DMS53 (cell line): ENCODE measurements at places on chromosomes 2 and 18.

DNA sequence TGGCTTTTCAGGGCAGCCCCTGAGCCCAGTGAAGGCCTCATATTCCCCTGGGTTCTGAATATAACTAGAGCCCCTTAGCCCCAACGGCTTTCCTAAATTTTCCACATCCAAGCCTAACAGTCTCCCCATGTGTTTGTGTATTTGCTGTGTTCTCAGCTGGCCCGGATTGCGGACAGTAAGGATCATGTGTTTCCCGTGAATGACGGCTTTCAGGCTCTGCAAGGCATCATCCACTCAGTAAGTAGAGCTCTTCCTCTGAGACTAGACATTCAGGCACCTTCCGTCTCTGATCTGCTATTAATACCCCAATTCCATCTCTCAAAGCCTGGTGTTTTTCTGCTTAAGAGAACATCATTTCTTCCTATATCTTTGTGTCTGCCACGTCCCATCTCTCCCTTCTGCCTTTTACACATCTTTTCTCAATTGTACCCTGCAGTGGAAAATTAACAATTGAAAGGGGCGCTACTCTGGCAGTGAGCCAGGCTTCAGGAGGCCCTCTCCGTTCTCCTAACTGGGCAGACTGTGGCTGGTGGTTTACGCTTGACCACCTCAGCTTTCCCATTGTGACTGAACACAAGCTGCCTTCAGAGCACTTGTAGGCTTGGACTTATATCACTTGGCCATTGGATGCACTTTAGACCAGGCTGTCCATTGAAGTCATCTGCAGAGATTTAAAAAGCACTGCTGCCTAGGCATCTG, 64.4 kb downstream of the ANTXR1 start:
- no peak for DNase-seq

GRCh38 chr2:74870951-74871350, 37.0 kb downstream of the HK2 start:
- DNase-seq, result no peak

DNA sequence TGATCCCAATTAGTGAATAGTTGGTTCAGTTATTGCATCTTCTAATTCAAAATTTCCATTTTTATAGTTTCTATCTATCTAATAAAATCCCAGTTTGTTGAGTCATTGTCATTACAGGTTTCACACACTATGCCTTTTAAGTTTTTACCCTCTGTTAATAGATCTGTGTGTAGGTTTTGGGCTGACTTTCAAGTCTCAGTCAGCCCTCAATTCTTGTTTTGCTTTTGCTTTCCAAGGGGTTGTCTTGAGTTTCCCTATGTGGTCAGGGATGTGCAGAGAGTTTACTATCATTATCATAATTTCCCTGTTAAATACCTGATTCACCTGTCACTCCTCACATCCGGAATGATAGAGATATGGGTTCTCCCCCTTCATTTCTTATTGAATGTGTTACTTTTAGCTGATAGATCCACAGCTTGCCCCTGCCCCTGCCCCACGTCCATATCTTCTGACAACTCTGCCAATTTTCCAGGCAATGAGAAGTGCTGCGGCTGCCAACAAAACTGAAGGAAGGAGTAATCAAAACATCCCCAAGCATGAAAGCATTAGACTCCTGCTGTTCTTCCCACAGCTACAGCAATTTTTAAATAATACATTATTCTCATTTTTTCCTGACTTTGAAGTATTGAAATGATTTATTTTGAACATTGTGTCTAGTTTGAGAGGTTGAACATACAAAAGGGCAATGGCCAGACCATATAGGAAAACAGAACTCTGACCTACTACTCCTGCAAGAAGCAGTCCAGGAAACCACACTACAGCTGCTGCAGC, 1064.8 kb downstream of the SUCLG1 start:
- DNase-seq, result no peak

DNA sequence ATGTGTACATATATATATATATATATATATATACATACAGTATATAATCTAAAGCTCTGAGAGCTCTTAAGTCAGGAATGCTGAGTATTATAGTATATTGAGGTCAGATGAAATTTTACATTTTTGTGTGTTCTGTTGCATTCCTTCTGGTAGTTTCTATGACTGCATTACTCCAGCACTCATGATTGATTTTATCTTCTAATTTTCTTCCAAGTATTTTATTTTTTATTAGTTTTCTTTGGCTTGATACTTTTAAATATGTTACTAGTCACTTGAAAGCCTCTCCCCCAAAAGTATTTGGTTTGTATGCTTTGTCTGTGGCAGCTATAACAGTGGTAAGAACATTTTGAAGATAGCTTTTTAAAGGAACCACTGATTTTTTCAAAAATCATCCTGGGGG, 25.0 kb downstream of the METTL21A start:
- DNase-seq, result no peak

DNA sequence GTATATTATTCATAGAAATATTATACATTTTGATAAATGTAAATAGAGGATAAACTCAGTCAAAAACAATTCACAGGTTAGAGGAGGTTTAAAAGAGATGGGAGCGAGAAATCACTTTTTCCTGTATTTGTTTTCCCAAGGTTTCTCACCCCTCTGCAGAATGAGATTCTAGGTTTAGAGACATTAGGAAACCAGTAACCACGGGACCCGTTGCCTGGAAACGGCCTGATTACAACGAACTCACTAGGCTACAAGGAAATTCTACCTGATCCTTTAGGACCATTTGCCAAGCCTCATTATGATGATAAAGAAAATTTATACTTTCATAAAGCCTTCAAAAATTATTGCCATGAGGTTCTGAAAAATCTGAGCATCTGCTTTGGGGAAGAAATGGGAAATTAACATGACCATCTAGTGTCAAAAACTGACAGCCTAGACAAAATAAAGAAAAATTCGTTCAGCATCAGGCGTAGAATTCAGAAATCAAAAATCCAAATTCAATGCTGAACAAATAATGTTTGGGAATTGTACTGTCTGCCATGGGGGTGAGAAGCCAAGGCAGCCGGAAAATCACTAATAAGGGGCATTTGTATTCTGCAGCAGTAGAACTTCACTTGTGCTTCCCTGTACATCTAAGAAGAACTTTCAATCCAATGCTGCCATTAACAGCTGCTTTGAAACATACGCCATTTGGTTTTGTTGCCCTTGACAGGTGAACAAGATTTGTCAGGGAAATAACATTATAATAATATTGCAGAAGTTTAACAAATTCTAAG, 262.3 kb downstream of the NRXN1 start:
- peak; percentile 22 for DNase-seq

- DNase-seq, result peak; percentile 76
Observed at GRCh38 chr2:184597571-184597991, 748 bp upstream of the ZNF804A start.

- DNase-seq, result no peak
Observed at GRCh38 chr2:8004250-8004681, 677.6 kb upstream of the ID2 start.

GRCh38 chr2:53582556-53582955, 185.0 kb upstream of the CHAC2 start:
- no peak for DNase-seq
